ENCODE measurements at places on chromosomes 12 and 14. TPM values are rescaled to one million over a fixed set of nuclear protein-coding genes. Genes with fewer than 3 reads are reported as not detected.

HOMEZ gene
- 5.4 TPM for total RNA-seq

TNS2 gene
- 76.0 TPM for total RNA-seq

LIN7A gene
- total RNA-seq = 11.5 TPM

CS gene
- total RNA-seq = 114 TPM

FOXN4 gene
- total RNA-seq = not detected

DNA sequence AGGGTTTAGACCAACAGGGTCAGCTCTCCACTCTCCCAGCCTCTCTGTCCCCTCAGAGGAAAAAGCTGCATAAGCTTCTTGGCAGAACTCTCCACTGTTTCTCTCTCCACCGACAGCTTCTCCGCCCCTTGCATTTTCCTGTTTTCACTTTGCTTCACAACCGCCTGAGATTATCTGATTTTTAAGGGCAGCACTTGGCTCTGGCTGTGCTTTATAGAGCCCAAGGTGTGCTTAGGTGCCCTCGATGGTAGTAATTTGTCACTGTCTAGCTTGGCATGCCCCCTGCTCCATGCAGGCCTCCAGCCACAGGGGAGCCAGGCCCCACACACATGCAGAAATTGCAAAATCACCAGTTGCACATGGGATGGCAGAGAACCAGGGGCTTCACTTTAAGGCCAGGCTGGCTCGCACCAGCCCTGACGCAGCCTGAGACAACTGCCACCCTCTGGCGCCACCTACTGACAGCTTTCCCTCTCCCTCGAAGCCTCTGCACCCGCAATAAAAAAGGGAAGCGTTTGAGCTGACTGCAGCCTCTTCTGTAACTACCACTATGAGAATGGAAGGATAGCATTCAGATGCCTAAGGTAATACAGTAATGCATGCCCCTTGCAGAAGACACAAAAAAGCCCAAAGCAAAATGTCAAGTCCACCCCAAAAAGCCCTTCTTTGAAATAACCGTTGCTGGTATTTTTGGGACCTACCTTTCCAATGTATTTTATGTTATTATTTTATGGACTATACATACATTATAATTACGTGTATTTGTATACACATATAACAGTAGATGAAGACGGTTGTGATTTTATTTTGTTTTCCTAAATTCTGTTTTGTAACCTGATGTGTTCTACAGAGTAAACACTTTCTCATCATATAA, 32.0 kb upstream of the RIMBP2 start:
- H3K4me1 ChIP-seq = no peaks in the 10 kb centered on the region
- H3K4me3 ChIP-seq = no peak overlapping the region
- no peaks in the 10 kb centered on the region for H3K36me3 ChIP-seq
- no peak overlapping the region for H3K27ac ChIP-seq

- no peak overlapping the region for H3K4me3 ChIP-seq
- H3K27me3 ChIP-seq = no peaks in the 10 kb centered on the region
- no peak overlapping the region for H3K27ac ChIP-seq
- no peak for DNase-seq
Observed at GRCh38 chr12:95499772-95500171, 25.8 kb downstream of the METAP2 start.

DNA sequence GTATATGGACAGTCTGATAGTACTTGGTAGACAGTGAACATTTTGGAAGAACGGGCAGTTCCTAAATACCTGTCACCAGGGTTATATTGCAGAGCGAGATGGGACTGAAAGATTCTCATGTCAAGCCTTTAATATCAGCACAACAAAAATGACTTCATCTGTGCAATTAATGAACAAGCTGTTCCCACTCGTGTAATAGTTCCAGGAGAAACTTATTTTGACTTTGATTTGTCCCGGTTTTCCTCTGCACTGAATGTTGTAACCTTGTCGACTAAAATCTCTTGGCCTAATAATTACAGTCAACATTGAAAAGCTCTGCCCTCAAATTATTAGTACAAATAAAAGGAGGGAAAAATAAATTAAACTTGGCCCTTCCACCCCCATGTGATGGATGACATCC, 79.5 kb downstream of the WASHC3 start:
- H3K27ac ChIP-seq = no peak overlapping the region
- no peaks in the 10 kb centered on the region for H3K27me3 ChIP-seq
- H3K4me1 ChIP-seq = no peaks in the 10 kb centered on the region

DNA sequence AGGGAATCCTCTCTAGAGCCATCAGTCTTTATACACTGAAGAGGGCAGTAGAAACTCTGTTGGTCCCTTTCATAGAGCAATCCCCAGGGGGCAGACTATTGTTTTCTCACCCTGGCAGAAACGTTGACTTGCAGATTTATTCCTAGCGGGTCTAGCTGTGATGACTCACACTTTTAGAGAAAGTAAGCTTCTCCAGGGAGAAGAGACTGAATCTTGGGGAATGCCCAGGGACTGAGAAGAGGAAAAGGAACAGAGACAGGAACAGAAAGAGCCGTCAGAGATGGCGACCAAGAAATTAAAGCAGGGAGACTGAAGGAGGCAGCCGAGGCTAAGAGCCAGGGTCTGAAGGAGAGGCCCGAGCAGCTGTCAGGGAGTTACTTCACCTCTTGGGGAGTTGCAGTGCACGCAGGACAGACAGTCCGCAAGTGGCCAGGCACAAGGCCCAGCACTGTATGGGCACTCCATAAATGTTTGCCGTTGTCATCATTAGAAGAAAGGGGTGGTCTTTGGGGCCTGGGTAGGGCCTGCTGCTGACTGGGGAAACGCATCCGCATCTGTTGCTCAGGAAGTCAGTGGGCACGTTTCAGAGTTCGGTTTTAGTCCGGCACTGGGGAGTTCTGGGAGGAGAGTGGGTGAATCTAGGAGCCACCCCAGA, 13.0 kb downstream of the PLEKHG6 start:
- H3K4me1 ChIP-seq = peaks cover 40% of the 10 kb centered on the region
- H3K27ac ChIP-seq = peak overlapping the region; percentile 72
- peak overlapping the region; percentile 9 for H3K4me3 ChIP-seq

GRCh38 chr12:131260954-131261353, 307.2 kb downstream of the ADGRD1 start:
- no peak overlapping the region for H3K4me3 ChIP-seq
- DNase-seq = no peak
- no peak overlapping the region for H3K27ac ChIP-seq
- no peaks in the 10 kb centered on the region for H3K36me3 ChIP-seq
- no peaks in the 10 kb centered on the region for H3K27me3 ChIP-seq
- H3K4me1 ChIP-seq = no peaks in the 10 kb centered on the region

- no peaks in the 10 kb centered on the region for H3K4me1 ChIP-seq
- no peaks in the 10 kb centered on the region for H3K36me3 ChIP-seq
- no peak for DNase-seq
- H3K4me3 ChIP-seq = no peak overlapping the region
- H3K27me3 ChIP-seq = no peaks in the 10 kb centered on the region
- no peak overlapping the region for H3K27ac ChIP-seq
Observed at GRCh38 chr12:31797230-31797872, 68.5 kb upstream of the AMN1 start.

LRRC10 gene
- not detected for total RNA-seq

DNA sequence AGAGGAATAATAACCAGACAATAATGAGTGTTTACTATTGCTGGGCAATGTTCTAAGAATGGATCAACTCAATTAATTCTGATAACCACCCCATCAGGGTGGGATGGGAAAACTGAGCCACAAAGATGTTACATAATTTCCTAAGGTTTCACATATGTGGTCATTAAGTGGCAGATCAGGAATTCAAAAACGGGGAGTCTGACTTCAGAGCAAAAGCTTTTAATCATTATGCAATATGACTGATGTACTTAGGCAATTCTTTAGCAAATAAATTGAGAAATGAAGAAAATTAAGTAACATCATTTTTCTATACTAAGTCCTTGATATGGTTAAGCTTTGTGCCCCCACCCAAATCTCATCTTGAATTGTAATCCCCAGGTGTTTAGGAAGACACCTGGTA, 53.4 kb downstream of the PLCZ1 start:
- H3K4me1 ChIP-seq = no peaks in the 10 kb centered on the region
- no peaks in the 10 kb centered on the region for H3K36me3 ChIP-seq
- H3K27me3 ChIP-seq = no peaks in the 10 kb centered on the region
- no peak overlapping the region for H3K4me3 ChIP-seq
- H3K27ac ChIP-seq = no peak overlapping the region

- no peaks in the 10 kb centered on the region for H3K36me3 ChIP-seq
- H3K27ac ChIP-seq = no peak overlapping the region
- H3K27me3 ChIP-seq = no peaks in the 10 kb centered on the region
- no peak overlapping the region for H3K4me3 ChIP-seq
Observed at GRCh38 chr12:98909746-98910145, 264.7 kb downstream of the APAF1 start.

SOAT2 gene
- not detected for total RNA-seq

RASSF9 gene
- total RNA-seq = 5.8 TPM

KRT73 gene
- total RNA-seq = not detected

- no peak overlapping the region for H3K27ac ChIP-seq
- peaks cover 11% of the 10 kb centered on the region for H3K4me1 ChIP-seq
- no peaks in the 10 kb centered on the region for H3K36me3 ChIP-seq
Observed at GRCh38 chr12:54558311-54558710, 8.9 kb downstream of the PDE1B start.

KIF21A gene
- total RNA-seq = 4.7 TPM

DNA sequence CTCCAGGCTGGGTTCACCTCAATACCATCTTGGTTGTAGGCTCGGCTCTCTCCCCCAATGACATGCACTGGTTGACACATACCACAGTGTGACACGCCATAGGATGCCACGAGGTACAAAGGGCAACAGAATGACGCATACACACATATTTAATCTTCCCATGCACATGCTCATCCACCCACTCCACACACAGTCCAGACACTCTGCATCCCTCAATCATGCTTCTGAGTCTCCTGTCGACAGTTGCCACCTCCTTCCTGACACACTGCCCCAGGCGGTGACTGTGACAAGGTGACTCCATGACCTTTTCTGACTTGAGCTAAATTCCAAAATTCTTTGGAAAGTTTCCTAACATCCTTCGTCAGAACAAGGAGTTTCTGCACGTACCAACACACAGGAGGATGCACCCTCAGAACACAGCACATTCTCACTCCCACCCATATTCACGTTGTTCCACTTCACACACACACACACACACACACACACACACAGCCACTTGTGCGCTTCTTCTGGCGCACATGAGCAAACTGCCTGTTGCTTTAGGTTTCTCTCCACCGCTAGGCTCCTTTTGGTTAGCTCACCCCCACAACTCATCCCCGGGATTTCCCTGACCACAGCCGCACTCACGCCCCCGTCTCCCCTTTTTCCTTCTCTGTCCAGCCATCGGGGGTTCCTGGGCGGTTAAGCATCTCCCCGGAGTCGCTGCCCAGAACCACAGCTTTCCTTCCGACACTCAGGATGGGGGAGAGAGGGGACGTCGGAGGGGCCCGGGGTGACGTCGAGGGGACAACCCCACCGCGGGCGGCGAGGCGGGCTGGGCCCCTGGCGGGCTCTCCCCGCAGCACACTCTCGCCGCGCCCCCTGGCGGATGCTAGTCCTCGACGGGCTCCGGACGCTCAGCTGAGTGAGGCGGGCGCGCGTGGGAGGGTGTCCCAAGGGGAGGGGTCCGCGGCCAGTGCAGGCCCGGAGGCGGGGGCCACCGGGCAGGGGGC, 536 bp upstream of the WNT1 start:
- peaks cover 45% of the 10 kb centered on the region for H3K27me3 ChIP-seq
- peak overlapping the region; percentile 21 for H3K4me3 ChIP-seq
- H3K27ac ChIP-seq = peak overlapping the region; percentile 11
- H3K4me1 ChIP-seq = peaks cover 38% of the 10 kb centered on the region
- no peaks in the 10 kb centered on the region for H3K36me3 ChIP-seq
- DNase-seq = peak; percentile 97

NYNRIN gene
- total RNA-seq = 7.2 TPM

DNA sequence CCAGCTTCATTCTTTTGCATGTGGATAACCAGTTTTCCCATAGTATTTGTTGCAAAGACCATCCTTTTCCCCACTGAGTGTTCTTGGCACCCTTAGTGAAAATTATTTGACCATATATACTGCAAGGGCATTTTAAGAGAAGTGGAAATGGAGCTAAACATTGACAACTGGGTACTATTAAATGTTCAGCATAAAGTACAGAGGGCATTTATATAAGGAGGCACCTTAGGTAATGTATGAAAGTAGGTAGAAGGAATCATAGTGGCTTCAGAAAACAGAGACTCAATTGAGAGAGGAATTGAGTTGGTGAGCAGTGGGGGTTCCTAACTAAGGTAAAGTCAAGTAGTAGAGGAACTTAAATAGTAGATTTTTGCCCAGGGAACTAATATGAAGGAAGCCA, 34.5 kb upstream of the SMCO2 start:
- peaks cover 6% of the 10 kb centered on the region for H3K36me3 ChIP-seq
- H3K27ac ChIP-seq = no peak overlapping the region
- DNase-seq = no peak
- H3K4me1 ChIP-seq = no peaks in the 10 kb centered on the region

GRIP1 gene
- total RNA-seq = under 0.01 TPM

PLA2G1B gene
- total RNA-seq = not detected

RAD52 gene
- total RNA-seq = 10.1 TPM

DNA sequence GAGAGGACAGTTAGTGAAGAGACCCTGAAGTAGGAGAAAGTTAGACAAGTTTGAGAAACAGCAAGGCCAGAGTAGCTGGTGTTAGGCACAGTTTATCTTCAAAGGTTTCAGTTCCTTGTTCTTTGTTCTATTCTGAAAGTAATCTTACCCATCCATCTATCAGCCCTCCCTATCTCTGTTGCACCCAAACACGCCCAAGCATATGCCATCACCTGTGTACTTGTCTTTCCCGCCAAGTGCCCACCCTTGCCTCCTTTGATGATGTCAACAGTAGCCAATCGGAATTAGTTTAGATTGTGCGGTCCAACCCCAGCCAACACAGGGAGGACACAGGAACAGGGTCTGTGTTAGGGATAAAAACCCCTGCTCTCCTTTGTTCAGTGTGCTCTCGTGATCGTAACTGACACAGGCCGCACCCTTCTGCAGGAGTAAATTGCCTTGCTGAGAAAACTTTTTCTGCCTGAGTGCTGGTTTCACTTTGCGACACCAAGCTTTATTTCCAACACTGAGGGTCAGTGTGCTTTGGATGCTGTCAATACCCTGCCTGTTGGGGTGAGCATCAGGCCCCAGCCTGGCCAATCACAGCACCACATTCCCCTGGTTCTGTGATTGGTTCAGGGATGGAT, 4.7 kb upstream of the TMEM229B start:
- DNase-seq = no peak

- no peak overlapping the region for H3K4me3 ChIP-seq
- peak overlapping the region; percentile 87 for H3K27ac ChIP-seq
- DNase-seq = no peak
Observed at GRCh38 chr12:70648191-70648590, 11.0 kb upstream of the PTPRB start.

GRCh38 chr12:117450209-117450608, 88.8 kb upstream of the NOS1 start:
- no peaks in the 10 kb centered on the region for H3K4me1 ChIP-seq
- H3K4me3 ChIP-seq = no peak overlapping the region
- H3K27ac ChIP-seq = no peak overlapping the region
- H3K27me3 ChIP-seq = no peaks in the 10 kb centered on the region
- no peaks in the 10 kb centered on the region for H3K36me3 ChIP-seq
- DNase-seq = no peak

DNA sequence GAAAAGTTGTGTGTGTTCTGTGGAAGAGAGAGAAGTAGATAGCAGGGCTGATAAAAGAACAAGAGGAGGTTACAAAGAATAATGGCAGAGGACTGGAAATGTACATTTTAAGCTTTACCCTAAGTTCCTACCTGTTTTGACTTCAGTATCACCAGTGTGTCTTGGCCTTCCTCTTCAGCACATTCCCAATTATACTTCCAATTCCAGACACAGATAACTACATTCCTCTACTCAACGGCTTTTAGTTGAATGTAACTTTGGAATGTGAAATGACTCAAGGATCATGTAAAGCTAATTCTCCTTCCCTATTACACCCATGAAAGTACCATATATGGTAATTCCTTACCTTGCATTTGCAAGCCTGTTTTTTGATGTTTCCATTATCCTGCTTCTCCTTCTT, 5.0 kb downstream of the MGST1 start:
- H3K4me3 ChIP-seq = peak overlapping the region; percentile 10
- H3K36me3 ChIP-seq = peaks cover 29% of the 10 kb centered on the region
- peaks cover 40% of the 10 kb centered on the region for H3K4me1 ChIP-seq
- peak overlapping the region; percentile 69 for H3K27ac ChIP-seq
- no peak for DNase-seq
